Activated T-cell treated with anti-CD3 and anti-CD28 coated beads, Interleukin-2, amount 50 U/mL, for 72 hours (primary cell): ENCODE measurements at places on chromosomes 7 and 10. TPM values are rescaled to one million over a fixed set of nuclear protein-coding genes. Genes with fewer than 3 reads are reported as not detected.

TFR2 gene
- total RNA-seq: 5.8 TPM

VWDE gene
- 0.43 TPM for total RNA-seq

PANK1 gene
- 5.3 TPM for total RNA-seq

ACHE gene
- 0.41 TPM for total RNA-seq

NPSR1 gene
- total RNA-seq: not detected

OR2A5 gene
- total RNA-seq: not detected

MYL10 gene
- not detected for total RNA-seq

OR2A42 gene
- not detected for total RNA-seq

TMEM140 gene
- total RNA-seq: 37.0 TPM

TFAM gene
- 72.4 TPM for total RNA-seq

TMEM213 gene
- total RNA-seq: not detected

EGR2 gene
- total RNA-seq: 76.7 TPM

LRIT1 gene
- total RNA-seq: not detected

GPR15LG gene
- not detected for total RNA-seq

HTR5A gene
- total RNA-seq: not detected
